Osteocyte (in vitro differentiated cells): ENCODE measurements at places on chromosomes 5 and 9. TPM values are rescaled to one million over a fixed set of nuclear protein-coding genes. Genes with fewer than 3 reads are reported as not detected.

LECT2 gene
- not detected in 2 replicates for total RNA-seq

DNA sequence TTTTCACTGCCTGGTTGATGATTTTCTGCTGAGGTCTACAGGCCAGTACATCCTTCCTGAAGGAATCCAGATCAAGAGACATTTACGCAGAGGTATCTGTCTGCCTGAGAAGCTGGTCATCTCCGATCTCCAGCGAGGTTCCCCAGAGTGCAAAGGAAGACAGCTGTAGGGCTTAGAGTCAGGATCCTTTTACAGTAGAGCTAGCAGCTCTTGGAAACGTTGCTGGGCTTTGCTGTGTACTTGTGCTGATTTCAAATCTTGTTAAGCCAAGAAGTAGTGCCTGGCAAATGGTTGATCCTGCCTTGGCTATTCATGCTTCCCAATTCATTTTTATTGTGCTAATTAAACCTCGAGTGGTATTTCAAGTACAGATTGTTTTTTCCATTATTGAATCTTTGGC is 48.9 kb downstream of the NTRK2 start:
- no peak for DNase-seq

DNA sequence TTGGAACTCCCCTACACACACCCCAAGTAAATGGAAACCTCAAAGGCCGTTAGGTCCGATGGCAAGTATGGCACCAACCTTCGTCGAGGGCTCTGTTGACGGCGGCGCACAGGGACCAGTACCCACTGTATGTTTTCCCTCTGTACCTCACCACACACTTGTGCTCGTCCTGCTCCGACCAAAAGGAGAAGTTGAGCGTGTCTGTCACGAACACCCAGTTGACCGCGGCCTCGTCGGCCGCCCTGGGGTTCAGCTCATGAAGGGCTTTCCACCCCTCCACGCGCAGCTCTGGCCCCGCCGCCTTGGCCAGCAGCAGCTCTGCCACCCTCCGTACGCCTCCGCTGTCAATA is 24.0 kb downstream of the HNRNPK start:
- no peak for DNase-seq

DNA sequence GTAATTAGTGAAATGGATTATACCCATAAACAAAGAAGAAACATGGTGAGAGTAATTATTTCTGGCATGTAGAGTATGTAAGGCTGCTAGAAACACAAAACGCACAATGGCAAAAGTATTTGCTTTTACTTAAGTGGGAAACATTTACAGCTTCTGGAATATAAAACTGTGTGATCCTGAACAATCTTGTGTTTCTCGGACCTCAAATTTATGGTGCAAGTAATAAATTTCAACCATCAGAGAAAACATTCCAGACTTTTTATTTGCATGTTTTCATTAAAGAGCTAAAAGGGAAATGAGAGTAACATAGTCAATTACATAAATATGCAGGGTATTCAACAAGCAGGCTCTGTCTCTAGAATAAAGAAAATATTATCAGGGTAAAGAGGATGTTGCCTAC is 17.2 kb upstream of the PRR16 start:
- no peak for DNase-seq

GRXCR2 gene
- total RNA-seq = not detected in 2 replicates

DIRAS2 gene
- 2.7 and 5.1 TPM in 2 replicates for total RNA-seq

SMC2 gene
- total RNA-seq = 11.7 and 13.1 TPM in 2 replicates

GRCh38 chr5:117633093-117633492 is 1058.5 kb upstream of the SEMA6A start:
- DNase-seq = no peak

GRCh38 chr9:90807006-90807405 is 5.4 kb downstream of the SYK start:
- DNase-seq = no peak

GPR151 gene
- total RNA-seq = not detected in 2 replicates

GRCh38 chr9:33430942-33431341 is 16.5 kb downstream of the AQP3 start:
- no peak for DNase-seq

KIF4B gene
- total RNA-seq = not detected in 2 replicates

LRRC19 gene
- total RNA-seq = not detected in 2 replicates

BARHL1 gene
- total RNA-seq = not detected in 2 replicates

- no peak for DNase-seq
These were observed 89.5 kb downstream of the EGFLAM start for GRCh38 chr5:38347896-38348295.

DNA sequence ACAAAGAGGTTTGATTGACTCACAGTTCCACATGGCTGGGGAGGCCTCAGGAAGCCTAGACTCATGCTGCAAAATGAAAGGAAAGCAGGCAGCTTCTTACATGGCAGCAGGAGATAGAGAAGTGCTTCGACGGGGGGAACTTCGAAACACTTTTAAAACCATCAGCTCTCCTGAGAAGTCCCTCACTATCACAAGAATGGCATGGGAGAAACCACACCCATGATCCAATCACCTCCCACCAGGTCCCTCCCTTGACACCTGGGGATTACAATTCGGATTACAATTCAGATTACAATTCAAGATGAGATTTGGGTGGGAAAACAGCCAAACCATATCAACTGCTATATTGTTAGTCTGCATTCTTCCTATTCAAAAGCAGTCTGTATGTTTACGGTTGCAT is 322.3 kb upstream of the ISL1 start:
- DNase-seq = no peak

CDKN2B-AS1 gene
- 4.0 and 5.2 TPM in 2 replicates for total RNA-seq

LHX3 gene
- not detected in 2 replicates for total RNA-seq

DNA sequence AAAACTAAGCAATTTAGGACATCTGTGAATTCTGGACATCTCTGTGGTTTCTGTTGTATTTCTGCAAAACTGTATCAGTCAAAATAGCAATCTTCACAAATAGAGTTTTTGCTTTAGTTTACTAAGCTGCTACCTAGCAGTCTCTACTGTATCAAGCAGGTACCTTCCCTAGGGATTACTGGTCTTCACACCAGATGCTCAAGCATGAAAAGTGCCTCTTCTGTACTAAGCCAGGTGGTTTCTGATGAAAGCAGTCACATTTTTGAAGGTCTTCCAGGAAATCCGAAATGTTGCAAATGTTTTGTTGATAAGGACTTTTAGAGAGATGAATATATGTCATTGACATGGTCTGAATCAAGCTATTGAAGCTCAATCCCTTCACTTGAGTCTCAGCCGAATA is 540.0 kb downstream of the KCTD16 start:
- no peak for DNase-seq

GRCh38 chr5:31153521-31153920 is 40.0 kb upstream of the CDH6 start:
- no peak for DNase-seq

CAAP1 gene
- total RNA-seq = 17.8 and 18.2 TPM in 2 replicates

N4BP3 gene
- 0.55 and 0.64 TPM in 2 replicates for total RNA-seq

GRCh38 chr9:97604901-97605645 is 28.1 kb downstream of the TSTD2 start:
- peak; percentile 77 for DNase-seq

SLC4A9 gene
- total RNA-seq = not detected in 2 replicates

TUSC1 gene
- total RNA-seq = not detected in 2 replicates

- DNase-seq = no peak
These were observed 58.1 kb upstream of the NEURL1B start for GRCh38 chr5:172582940-172583339.

DNA sequence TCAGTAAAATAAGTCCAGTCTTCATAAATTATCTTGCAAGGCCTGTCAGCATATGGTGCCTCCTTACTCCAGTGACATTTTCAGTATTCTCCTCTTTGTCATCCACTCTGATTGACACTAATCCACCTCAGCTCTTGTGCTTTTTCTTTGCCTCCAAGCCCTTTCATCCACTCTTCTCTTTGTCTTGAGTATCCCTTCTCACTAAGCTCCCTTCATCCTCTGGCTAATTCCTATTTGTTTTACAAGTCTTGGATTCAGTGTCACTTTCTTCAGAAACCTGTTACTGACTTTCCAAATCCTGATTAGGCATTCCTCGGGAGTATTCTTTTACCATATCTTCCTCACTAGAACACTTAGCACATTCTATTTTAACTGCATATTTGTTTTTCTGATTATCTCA is 100.6 kb upstream of the VCAN start:
- DNase-seq = no peak

- no peak for DNase-seq
These were observed 38.0 kb upstream of the PRDM12 start for GRCh38 chr9:130626249-130626996.

GRCh38 chr5:169602535-169602934 is 19.0 kb downstream of the SPDL1 start:
- DNase-seq = no peak

DNA sequence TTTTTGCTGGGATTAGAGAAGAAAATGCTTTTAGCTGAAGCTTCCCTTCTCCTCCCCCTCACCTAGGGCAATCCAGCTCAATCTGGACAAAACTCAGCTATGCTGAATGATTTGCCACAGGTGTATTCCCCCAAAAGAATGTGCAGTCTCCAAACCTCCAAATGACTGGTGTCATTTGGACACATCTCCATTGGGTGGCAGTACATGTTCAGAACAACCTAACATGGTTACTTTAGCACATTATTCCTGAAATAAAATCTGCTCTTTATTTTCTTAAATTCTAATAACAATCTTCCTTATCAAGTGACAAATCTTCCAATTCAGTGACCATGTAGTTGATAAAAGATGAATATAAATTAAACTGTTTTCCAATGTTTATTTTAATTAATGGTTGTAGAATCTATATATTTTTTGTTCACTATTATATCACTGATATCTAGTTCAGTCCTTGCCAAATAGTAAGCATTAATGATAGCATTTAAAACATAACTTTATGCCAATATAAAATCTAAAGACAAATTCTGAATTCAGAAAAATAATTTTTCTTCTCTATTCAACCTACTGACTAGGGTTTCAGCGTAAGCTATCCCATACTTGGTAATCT is 61.3 kb upstream of the MOCS2 start:
- DNase-seq = no peak

DNA sequence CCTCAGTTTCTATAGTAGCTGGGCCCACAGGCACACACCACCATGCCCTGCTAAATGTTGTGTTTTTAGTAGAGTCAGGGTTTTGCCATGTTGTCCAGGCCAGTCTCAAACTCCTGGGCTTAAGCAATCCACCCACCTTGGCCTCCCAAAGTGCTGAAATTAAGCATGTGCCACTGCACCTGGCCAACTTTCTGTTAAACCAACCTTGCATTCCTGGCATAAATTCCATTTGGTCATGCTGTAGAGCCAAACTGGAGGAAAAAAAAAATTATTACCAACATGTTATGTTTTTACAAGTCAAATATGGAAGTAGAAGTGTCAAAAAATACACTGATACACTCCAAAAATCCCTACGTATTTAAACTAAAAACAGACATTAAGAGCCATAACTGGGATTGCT is 54.1 kb downstream of the ERMP1 start:
- DNase-seq = no peak

IRX1 gene
- 11.8 and 12.0 TPM in 2 replicates for total RNA-seq

SAXO1 gene
- not detected in 2 replicates for total RNA-seq

REEP2 gene
- total RNA-seq = 15.4 and 18.3 TPM in 2 replicates

DNA sequence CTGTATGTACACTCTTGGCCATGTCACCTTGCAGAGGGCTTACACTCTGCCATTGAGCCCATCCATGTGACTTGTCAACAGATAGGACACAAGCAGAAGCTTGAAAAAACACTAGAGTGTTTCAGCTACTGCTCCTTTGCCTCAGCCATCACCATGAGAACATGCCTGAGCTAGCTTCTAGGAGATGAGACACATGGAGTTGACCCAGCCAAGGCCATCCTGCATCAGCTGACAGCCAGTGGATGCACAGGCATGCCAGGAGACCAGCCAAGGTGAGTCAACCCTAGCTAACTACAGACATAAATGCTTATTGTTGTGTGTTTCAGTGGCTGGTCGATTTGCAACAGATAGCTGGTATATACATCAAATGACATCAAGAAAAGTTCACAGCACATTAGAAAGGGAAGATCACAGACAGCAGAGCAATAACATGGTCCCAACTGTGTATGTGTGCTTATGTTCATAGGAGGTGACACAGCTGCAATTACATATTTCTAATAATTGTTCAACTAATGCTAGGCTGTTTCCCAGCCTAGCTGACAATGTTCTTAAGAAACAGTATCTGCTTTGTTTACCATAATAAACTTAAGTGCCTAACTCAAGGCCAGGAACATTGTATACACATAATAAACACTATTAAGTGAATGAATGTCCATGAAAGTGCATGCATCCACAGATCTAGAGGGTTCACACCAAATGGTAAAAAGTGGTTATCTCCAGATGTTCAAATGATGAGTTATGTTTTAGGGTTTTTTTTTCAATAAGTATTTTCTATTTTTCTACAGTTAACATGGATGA is 105.7 kb downstream of the SPOCK1 start:
- no peak for DNase-seq

OR2S2 gene
- total RNA-seq = not detected in 2 replicates
